ENCODE measurements at places on chromosomes 5 and 9. TPM values are rescaled to one million over a fixed set of nuclear protein-coding genes. Genes with fewer than 3 reads are reported as not detected.

Gene SELENOP
- total RNA-seq = 6.0 TPM

Gene PCDHGA6
- 0.11 TPM for total RNA-seq

Gene FLT4
- 0.47 TPM for total RNA-seq

Gene INSL4
- not detected for total RNA-seq

Gene HMCN2
- not detected for total RNA-seq

Gene TXNDC8
- not detected for total RNA-seq

Gene PJA2
- 43.7 TPM for total RNA-seq

Gene DCAF12
- total RNA-seq = 38.2 TPM

Gene HSPB3
- total RNA-seq = 4.1 TPM

Gene BTNL8
- not detected for total RNA-seq

Gene CHSY3
- not detected for total RNA-seq

Gene PCDHA11
- total RNA-seq = not detected

Gene GABRB2
- not detected for total RNA-seq

Gene IL13
- not detected for total RNA-seq

Gene LRRC70
- 0.73 TPM for total RNA-seq

Gene ADGRD2
- not detected for total RNA-seq

Gene SLC6A7
- not detected for total RNA-seq

Gene AJM1
- total RNA-seq = 3.2 TPM

Gene CSF1R
- 0.20 TPM for total RNA-seq

Gene TMC1
- not detected for total RNA-seq

Gene SPATA31D4
- total RNA-seq = not detected

Gene PCDHGA7
- total RNA-seq = not detected

Gene FAM163B
- not detected for total RNA-seq

Gene PCA3
- not detected for total RNA-seq

Gene BARX1
- not detected for total RNA-seq

Gene PCDHAC2
- total RNA-seq = not detected

Gene PTPN3
- total RNA-seq = 0.02 TPM

Gene PCDHGA3
- 0.24 TPM for total RNA-seq

Gene CAMK4
- total RNA-seq = 0.35 TPM

Gene EIF4E1B
- total RNA-seq = not detected

Gene GFI1B
- total RNA-seq = 73.4 TPM

Gene CCDC127
- total RNA-seq = 4.5 TPM

Gene PHF24
- not detected for total RNA-seq

Gene DBH
- not detected for total RNA-seq

Gene PCDHA7
- not detected for total RNA-seq

Gene SLC25A2
- not detected for total RNA-seq

Gene TXNDC15
- 8.9 TPM for total RNA-seq

Gene FOXD4
- total RNA-seq = 1.0 TPM
